ENCODE measurements at places on chromosomes 1 and 21. TPM values are rescaled to one million over a fixed set of nuclear protein-coding genes. Genes with fewer than 3 reads are reported as not detected.

The PROX1 gene
- polyA plus RNA-seq, result 0.45 TPM

- no peak for DNase-seq
These were observed 270.0 kb downstream of the AKT3 start for GRCh38 chr1:243580072-243580471.

The RGS16 gene
- 0.79 TPM for polyA plus RNA-seq

GRCh38 chr21:34596561-34597271 is 18.2 kb downstream of the RCAN1 start:
- no peak for DNase-seq

The TRIM17 gene
- 1.6 TPM for polyA plus RNA-seq

DNA sequence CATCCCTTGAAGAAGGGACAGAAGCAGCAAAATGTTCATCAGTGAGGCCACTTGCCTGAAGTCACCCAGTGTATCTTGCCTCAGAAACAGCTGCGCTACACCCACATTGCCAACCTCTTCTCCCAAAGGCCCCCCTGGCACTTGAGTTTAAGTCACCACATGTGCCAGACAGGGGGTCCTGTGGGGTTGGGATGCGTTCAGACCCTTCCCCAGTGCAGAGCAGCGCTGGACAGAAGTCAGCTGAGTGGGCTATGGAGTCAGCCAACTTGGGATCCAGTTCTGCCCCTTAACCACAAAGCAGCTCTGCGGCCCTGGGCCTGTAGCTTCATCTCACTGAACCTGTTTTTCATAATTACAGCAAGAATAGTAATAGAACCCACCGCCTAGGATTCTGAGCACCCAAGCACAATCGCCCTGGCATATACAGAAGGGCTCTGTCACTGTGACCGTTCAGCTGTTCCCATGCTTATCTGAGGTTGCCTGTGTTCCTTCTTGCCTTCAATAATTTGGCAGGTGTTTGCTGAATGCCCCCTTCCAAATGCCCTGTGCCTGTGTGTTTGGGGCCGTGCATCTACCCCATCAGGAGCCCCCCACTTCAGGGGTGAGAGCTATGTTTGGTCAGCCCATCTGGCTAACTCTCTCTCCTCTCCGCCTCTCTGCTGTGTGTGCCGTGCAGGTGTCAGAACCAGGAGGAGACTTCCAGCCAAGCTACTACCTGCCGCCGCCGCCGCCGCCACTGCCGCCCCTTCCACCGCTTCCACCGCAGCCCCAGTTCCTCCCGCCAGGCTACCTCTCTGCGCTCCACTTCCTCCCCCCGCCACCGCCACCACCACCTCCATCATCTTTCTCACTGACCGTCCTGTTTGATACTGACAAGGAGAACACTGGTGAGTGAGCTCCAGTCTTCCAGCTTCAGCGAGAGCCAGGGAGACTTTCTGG is 5.0 kb downstream of the DMRTB1 start:
- no peak for DNase-seq

DNA sequence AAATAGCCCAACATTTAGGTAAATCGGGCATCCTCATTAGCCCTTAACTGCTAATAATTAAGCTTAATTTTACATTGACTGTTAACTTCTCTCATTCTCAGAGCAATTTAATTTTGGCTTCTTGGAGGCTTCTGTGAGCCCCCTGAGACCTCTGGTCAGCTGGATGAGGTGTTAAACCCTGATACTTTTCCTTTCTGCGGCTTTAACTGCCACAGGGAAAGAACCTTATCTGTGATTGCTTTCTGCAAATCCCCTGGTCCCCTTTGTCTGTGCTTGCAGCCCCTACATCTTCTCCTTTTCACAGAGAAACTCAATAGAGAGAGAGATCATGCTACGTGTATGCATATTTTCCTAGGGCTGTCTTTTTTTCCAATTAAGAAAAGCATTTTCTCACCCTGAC is 184.5 kb upstream of the CSF3R start:
- no peak for DNase-seq

The FAM72B gene
- polyA plus RNA-seq, result 6.0 TPM

- no peak for DNase-seq
These were observed 30.1 kb downstream of the NTPCR start for GRCh38 chr1:232980355-232980978.

The PDPN gene
- not detected for polyA plus RNA-seq

GRCh38 chr1:233946724-233947123 is 42.2 kb downstream of the SLC35F3 start:
- no peak for DNase-seq
